ENCODE measurements at places on chromosomes 2 and 18.
A peak's percentile ranks its signal among the peaks of the same experiment; 100 is the strongest.

GRCh38 chr2:32342801-32343200 is 14.0 kb upstream of the BIRC6 start:
- no peak for DNase-seq

DNA sequence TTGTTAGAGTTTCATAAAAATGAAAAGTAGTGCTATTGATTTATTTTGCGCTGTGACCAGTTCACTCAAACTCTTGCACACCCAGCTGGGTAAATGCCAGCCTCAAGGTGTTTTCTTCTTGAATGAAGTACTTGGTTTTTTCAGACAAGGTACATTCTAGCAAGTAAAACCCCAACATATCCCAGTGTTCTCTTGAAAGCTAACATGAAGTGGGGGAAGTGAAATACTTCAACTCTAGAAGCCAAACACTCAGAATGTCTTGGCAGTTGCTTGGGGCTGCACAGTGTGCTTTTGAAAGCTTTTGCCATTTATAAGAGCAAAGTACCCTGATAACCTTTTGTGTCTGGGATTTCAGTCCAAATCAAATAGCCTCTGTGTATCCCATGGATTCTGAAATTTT is 13.4 kb downstream of the NPAS2 start:
- no peak for DNase-seq

DNA sequence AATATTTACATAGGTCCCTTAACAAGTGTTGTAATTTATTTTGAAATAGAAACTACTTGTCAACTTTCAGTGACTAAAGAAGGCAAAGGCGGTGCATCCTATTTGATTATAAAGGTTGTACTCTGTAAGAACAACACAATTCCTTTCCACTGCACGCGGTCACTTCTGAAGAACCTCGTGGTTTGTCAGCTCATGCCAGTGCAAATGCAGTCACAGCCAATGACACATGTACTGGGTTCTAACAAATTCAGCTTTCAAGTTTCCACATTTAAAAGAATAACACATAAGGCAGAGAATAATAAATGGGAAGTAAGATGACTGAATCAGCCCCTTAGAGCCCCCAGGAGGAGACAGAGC is 39.7 kb downstream of the CYB5A start:
- no peak for DNase-seq

DNA sequence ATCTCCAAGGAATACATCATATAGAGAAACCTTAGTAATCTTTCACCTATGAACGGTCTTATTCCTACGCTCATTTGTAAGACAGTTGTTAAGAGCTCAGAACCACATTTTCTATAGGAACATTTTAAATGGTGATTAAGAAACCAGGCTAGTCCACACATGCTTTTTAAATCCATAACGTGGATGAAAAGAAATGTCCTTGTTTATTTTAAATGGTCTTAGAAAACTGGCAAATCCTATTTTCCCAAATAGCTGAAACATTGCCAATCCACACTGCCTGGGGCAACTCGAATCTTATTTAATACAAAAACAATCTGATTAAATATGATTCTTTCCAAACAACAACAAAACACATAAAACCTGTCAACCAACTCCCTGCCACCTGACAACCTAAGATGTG is 23.7 kb downstream of the METTL8 start:
- DNase-seq: no peak

DNA sequence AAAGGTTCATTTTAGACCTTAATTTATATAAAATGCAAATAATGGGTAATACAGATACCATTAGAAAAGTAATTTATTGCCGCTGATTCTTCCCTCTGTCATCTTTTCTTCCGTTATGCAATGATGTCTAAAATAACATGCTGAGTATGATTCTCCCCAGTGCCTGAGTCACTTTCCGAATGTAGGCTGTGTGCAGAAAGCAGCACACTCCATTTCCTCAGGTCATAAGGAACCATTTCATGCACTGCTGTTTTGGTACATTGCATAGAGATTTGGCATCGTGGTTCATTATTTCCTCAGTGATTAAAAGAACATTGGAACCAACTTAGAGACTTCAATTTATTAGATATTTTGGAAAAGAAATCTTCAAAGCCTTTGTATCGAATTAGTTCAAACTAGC is 173.5 kb downstream of the CDH2 start:
- no peak for DNase-seq

DNA sequence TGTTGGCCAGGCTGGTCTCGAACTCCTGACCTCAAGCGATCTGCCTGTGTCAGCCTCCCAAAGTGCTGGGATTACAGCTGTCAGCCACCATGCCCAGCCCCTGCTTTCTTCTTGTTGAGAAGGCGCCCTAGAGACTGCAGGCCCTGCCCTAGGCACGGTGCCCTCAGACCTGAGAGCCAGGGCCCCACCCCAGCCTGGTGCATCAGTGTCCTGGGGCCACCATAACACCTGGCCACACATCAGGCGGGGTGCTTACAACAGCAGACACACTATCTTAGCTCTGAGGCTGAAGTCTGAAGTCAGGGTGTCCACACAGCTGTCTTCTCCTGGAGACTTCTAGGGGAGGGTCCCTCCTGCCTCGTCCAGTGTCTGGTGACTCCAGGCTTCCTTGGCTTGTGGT is 120.6 kb downstream of the NDUFA10 start:
- no peak for DNase-seq

GRCh38 chr2:157853211-157853610 is 22.9 kb downstream of the ACVR1 start:
- DNase-seq: no peak

DNA sequence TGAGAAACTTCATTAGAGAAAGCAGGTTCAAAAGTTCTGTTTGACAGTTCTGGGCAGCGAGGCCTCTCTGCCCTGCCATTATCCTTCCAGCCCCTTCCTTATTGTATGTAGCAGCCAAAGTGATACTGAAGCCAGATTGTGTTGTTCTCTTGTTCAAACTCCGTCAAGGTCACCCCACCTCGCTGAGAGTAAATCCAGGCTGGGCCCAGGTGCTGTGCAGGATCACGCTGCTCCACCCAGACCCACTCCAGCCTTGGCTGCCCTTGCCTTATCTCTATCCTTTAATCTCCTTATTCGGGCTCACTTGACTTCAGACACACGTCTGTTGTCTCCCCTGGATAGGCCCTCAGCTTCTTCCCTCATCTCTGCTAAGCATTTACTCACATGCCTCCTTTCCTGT is 196.1 kb downstream of the CPS1 start:
- no peak for DNase-seq

DNA sequence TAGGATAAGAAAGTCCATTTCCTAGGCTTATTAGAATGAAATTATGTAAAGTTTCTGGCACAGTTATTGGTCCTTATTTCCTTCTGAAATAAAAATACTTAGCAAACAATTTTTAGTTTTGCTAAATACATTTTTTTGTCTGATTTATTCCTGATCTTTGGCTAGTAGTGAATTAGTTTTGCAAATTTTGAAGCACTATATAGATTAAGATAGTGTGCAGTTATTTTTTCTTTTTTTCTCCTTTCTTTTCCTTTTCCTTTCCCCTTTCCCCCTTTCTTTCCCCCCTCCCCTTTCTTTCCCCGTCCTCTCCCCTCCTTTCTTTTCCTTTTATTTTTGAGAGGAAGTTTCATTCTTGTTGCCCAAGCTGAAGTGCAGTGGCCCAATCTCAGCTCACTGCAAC is 59.7 kb downstream of the BIRC6 start:
- DNase-seq: no peak

DNA sequence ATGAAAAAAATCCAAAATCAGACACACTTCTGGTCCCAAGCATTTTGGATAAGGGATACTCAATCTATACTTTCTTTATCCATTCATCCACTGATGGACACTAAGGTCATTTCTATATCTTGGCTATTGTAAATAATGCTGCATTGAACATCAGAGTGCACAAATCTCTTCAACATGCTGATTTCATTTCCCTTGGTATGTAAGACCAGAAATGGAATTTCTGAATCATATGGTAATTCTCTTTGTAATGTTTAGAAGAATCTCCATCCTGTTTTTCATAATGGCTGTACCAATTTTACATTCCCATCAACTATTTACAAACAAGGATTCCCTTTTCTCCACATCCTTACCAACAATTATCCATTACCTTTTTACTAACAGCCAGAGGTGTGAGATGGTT is 33.7 kb upstream of the MCM6 start:
- no peak for DNase-seq

- DNase-seq: no peak
These were observed 84.3 kb downstream of the MCFD2 start for GRCh38 chr2:46831051-46831868.

DNA sequence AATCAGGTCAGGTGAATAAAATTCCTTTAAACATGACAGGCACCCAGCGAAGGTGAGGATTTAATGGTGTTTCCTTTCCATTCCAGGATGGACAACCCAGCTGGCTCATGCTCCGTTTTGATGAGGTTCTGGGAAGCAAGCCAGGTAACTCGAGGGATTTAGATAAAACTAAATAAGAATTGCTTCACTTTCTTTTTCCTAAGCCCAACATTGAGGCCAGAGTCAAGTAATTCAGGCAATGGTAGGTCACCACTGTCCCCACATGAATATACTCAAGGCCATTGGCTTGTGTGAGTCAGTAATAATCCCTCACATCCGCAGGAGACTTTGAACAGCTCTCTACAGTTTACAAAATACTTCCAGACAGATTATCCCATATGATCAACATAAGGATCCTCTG is 16.2 kb upstream of the LRATD1 start:
- DNase-seq: no peak

- DNase-seq: no peak
These were observed 278.6 kb upstream of the KLHL14 start for GRCh38 chr18:33051407-33051806.

- DNase-seq: no peak
These were observed 74.2 kb upstream of the ST6GAL2 start for GRCh38 chr2:106959975-106960682.

- no peak for DNase-seq
These were observed 48.5 kb downstream of the SMAD7 start for GRCh38 chr18:48902023-48902855.

DNA sequence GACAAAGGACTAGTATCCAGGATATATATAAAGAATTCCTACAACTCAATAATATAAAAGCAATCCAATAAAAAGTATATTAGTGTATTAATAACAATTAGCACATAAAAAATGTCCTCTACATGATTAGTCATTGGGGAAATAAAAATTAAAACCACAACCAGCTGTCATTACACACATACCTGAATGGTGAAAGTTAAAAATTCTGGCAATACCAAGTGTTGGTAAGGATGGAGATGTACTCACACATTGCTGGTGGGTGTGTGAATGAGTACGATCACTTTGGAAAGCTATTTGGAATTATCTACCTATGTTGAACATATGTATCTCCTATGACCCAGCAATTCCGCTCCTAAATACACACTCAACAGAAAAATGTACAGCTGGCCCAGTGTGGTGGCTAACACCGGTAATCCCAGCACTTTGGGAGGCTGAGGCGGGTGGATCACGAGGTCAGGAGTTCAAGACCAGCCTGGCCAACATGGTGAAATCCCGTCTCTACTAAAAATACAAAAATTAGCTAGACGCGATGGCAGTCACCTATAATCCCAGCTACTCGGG is 14.3 kb upstream of the NOL10 start:
- no peak for DNase-seq

DNA sequence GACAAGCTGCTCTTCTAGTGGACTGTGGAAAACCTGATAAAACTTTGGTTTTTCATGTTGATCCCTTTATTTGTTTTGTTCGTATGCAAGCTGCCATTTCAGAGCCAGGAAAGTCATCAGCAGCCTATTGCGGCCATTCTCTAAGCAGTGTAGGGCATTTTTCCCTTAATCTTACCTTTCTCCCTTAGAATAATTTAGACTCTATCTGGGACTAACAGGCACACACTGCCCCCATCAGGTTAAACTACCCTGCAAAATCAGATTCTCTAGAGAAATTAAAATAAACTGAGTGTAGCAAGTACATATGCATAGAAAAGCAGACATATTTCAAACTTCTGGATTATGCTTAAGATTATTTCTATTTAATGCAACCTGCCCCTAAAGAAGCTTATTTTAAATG is 347.5 kb downstream of the METTL4 start:
- peak; percentile 70 for DNase-seq

- DNase-seq: no peak
These were observed 90.0 kb downstream of the VAPA start for GRCh38 chr18:10003866-10004265.

DNA sequence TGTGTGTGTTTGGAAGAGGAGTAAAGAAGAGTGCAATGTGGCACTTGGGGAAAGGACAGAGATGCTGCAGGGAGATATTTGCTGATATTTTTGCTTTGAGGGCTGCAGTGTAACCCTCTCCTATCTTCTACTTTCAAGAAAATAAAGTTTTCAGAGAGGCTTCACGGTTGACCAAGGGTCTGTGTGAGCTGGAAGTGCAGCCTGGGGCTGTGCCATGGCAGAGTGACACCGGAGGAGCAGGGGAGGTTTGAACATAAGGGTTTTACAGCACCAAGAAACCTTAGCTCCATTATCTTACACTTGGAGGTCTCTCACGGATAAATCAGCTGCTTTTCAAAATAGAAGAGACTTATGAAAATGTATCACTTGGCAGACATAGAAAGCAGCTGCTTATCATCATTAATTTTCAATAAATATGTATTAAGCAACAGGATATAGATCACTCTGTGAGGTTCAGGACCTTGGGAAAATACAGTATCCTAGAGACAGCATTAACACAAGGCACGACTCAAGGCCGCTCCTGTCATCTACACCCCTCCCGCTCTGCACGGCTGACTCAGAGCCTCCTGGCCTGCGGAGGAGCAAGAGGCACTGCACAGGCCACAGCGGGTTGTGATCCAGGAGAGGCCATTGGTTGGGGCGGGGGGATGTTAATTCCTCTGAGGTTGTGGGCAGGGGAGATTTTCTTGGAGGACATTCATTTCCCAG is 127.8 kb downstream of the COPS8 start:
- DNase-seq: no peak

DNA sequence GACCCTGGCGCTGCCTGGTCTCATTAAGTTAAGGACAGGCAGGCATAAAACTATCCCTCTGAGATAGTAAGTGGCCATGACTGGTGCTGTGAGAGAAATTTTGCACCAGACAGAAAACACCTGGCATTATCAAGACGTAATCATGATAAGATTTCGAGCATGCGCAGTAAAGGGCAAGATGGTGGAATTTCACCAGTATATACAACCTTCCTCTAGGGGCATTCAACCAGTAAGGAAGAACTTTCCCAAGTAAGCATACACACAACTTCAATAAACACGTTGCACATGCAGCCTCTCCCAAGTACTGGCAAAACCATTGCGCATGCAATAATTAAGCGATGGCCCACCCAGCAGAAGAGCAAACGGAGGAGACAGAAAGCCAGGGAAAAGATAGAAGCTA is 1376.4 kb upstream of the CRIM1 start:
- no peak for DNase-seq

GRCh38 chr2:232236200-232236599 is 142.4 kb upstream of the ALPP start:
- DNase-seq: no peak
